Peyer's patch (tissue), 4 donors: ENCODE measurements at places on chromosomes 12 and 14. TPM values are rescaled to one million over a fixed set of nuclear protein-coding genes. Genes with fewer than 3 reads are reported as not detected.

GRCh38 chr12:7118881-7119280, 9.8 kb downstream of the RBP5 start:
- DNase-seq, result peak; percentile 29

DNA sequence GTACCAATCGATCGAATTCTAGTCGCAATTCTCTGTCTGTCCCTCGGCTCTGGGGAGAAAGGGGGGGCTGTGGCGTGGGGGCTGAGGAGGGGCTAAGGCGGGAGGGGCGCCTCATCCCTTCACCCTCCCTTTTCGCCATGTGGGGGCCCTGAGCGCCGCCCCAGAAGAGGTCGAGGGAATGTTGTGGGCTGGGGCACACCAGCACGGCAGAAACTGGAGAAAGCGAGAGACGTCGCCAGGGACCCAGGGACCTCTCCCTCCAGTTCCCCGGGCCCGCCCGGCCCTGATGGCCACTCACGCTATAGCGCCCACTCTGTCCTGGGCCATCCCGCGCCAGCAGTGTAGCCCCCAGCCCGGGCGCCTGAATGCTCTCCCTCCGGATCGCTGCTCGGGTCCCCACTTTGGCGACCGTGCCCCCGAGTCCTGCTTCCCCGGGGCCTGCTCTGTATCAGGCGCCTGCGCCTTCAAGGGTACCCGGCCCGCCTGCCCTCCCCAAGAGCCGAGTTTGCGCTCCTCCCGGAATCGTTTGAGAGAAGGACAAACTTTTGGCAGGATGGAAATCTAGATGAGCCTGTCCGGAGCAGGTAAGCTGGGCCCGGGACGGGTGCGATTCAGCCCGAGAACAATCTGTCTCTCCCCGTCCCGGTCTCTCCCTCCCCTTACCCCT, 62.6 kb downstream of the SMUG1 start:
- no peak for DNase-seq

GRCh38 chr14:53108292-53109104, 44.6 kb downstream of the DDHD1 start:
- no peak for DNase-seq

GRCh38 chr12:31387466-31387865, 61.5 kb upstream of the SINHCAF start:
- no peak for DNase-seq

- no peak for DNase-seq
Measured at GRCh38 chr12:14949631-14950030, 11.3 kb upstream of the ERP27 start.

DNA sequence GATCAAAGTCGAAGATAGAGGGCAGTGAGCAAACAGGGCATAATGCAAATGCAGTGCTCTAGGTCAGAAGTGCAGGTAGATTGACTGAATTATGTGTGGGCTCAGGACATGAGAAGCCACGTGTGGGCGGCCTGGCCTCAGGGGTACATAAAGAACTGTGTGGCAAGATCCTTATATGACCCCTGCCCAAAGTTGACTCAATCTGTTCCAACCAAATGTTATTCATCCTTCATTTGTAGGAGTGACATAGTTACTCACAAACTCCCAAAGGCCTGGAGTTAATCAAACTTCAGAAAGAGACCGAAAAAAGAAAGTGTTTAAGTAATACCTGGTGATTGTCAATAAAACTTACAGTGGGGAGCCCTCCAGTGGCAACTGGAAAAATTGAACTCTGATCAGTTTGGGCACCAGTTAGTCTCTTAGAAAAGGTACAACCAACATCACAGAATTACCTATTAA, 150.4 kb upstream of the FAR2 start:
- no peak for DNase-seq

DNA sequence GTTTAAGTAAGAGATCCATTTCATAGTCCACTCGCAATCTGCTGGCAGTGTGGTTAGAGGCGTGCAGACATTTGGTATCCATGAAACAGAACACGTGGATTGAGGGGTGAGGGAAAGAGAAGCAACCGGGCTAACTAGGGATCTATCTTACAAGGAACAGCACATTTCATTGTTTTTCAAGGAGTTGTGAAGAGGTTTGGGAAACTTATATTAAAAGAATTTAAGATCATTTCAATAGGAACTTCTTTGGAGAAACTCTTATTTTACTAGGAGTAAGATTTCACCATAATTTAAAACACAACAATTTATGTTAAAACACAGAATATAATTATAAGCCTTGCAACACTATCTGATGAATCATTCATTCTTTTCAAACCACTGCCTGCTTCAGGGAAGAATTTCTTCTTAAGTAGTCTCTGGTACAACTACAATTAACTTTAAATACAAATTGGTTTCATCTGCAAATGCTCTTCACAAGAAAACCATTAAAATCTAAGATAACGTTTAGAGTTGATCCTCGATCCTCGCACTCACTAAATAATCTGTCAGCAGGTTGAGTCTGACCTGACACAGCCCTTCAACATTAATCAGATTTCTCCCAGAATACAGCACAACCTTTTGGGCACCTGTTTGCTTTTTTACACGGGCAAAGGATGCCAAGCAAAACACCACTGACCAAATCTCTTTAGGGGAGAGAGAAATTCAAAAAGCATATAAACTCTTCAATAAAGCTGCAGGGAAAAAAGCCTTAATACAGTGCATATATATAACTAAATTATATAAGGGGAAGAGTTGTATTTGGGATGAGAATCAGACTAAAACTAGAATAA, 27.3 kb downstream of the PPTC7 start:
- DNase-seq, result no peak

- DNase-seq, result no peak
Measured at GRCh38 chr12:109630815-109631214, 57.2 kb downstream of the MVK start.

GRCh38 chr12:43969882-43970281, 134.0 kb downstream of the TMEM117 start:
- DNase-seq, result no peak

DNA sequence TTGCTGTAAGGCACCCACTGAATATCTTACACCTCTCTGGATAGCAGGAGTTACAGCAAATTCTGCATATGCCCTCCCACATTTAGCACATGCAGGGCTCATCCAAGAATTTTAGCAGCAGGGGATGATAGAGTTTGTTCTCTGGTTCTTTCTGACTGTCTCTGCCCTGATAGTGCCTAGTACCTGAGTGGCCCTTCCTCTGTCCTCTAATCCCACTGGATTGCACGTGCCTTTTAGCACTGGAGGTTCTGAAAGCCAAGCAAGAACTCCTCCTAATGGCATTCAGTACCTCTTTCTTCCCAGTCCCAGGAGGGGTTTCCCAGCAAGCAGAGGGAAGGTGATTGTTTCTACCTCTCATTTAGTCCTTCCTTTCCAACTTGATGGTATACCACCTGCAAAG, 406.4 kb downstream of the ZFP36L1 start:
- no peak for DNase-seq

- peak; percentile 18 for DNase-seq
Measured at GRCh38 chr12:49905718-49906314, 2.1 kb upstream of the FAIM2 start.

GRCh38 chr12:8648576-8649205, 13.9 kb downstream of the MFAP5 start:
- DNase-seq, result no peak

DNA sequence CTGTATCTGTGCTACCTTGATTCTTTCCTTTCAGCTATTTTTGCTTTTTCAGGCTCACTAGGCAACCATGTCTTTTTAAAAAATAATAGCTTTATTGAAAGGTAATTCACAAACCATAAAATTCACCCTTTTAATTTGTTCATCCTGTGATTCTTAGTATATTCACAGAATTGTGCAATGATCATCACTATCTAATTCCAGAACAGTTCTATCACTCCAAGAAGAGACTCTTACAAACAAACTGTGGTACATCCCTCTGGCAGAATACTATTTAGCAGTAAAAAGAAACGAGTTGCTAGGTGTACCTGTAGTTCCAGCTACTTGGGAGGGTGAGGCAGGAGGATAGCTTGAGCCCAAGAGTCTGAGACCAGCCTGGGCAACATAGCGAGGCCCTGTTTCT, 14.8 kb downstream of the CREBL2 start:
- DNase-seq, result no peak

- DNase-seq, result no peak
Measured at GRCh38 chr12:56321027-56321426, 5.2 kb upstream of the CNPY2 start.

DNA sequence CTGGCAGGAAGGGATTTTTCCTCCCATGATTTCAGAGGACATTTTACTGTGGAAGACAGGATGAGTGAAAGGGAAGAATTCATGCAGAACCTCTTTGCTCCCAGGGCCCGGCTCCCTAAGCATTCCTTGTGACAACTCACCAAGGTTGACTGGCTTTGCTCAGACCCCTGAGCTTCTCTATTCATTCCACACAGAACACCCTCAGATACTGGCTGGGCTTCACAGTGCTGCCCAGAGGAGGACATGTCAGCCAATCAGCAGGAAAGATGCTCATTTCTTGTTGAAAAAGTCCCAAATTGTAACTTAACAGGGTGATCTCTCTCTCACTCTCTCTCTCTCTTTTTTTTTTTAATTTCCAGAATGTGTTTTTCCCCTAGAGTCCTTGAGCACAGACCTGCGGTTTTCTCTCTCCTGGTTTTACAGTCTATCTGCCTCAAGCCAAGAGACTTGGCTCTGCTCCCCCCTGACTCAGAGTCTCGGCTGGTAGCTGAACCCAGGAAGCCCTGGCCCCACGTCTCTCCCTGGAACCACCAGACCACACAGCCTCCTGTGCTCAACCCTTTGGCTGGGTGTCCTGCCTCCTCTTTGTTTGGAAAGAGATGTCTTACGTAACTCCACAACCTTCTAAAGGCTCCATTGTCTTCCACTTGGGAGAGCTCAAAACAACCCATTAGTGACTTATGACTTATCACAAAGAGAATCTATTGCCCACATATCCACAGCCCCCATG, 43.9 kb downstream of the SSPN start:
- DNase-seq, result no peak

DNA sequence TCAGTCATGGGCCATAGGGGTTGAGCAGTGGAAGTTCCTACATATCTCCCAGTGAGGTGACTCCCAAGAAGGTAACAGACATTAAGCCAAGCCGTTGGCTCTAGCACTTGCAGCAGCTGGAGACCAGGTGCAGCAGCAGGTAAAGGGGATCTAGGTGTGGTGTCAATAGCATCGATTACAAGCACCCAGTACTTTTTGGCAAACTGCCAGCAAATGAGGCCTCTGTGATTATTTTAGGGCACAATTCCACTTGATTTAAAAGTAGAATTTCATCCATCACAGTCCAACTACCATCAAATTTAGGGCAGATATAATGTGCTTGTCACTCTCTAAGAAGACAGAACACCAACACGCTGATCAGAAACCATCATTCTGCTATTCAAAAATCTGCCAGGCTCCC, 224.1 kb upstream of the EGLN3 start:
- no peak for DNase-seq

DNA sequence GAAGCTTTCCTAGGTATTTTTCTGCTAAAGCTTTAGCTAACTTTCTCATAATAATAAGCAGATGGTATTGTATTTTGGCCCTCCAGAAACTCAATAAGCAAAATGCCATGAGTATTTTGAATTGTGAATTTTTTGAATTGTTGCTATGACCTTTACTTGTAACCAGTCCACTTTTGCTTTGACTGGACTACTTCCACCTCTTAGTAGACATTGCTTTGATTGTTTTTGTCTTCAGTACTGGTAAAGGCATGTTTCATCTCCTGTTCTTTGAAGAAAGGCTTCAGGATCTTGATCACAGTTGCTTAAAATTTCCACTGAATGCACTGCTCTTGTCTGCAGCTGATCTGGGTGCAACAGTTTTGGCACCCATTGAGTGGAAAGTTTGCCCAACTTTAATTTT, 102.3 kb downstream of the TRMT5 start:
- DNase-seq, result no peak

DNA sequence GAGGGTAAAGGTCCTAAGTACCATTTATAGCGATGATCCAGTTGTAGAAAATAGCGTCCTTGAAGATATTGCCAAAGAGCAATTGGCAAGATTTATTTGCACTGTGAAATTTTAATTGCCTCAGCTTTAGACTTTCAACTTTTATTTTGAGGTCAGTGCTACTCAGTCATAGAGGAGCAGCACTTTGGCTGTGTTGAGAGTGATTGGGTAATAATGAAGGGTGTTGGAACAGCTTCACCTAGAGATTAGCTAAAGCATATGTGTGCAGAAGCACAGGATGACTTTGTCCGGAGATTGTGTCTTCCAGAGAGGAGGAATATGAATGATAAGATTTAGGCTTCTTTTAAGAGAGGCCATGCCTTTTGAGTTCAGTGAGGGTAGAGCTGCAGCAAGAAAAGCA, 164.8 kb downstream of the NPAS3 start:
- no peak for DNase-seq

DNA sequence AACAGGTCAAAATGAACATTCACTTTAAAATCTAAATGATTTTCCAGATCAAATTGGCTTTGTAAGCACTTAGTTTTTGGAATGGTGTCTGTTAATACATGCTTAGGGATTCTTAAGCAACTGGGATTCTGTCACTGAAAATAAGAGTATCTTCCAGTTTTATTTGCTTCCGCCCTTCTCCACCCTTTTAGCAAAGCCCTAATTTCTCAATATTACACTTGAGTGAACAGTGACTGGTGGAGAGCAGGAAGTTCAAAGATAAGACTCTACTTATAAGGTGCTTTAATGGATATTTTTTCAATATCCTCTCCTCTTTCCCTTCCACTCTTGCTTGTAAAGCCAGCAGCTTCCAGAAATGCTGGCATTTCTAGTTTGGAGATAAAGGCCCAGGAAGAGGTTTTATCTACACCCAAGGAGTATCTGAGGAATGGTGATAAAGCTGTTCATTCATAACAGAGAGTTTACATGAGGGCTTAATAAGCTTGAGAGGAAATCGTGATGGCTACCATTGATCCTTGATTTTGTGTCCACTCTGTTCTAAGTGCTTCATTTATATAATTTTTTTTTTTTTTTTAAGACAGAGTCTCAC, 265.9 kb upstream of the PRICKLE1 start:
- no peak for DNase-seq

GRCh38 chr14:23141706-23142444, 22.8 kb upstream of the CEBPE start:
- DNase-seq, result no peak

DNA sequence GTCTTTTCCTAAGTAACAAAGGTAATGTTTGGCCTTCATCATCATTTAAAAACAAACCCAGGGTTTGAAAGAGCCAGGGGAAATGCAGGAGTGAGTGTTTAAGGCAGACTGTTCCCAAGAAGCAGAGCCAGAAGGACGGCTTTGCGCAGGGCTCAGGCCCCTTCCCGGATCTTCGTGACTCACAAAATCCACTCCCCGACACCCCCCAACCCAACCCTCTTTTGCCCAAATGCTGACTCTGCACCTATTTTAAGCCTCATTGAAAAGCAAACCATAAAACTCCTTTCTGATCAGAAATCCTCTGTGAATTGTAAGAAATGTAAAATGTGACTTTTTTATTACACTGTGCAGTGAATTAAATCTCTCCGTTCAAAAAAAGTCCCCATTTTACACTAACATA, 67.5 kb downstream of the SETD3 start:
- DNase-seq, result no peak

The KRT79 gene
- total RNA-seq, result not detected

The KRT1 gene
- 0.94 TPM for total RNA-seq

The SPX gene
- not detected for total RNA-seq

The FIGNL2 gene
- total RNA-seq, result not detected

The MAP1LC3B2 gene
- total RNA-seq, result not detected

The RNFT2 gene
- total RNA-seq, result 2.8 TPM

The METTL17 gene
- total RNA-seq, result 127 TPM

The GON7 gene
- 16.8 TPM for total RNA-seq

The GALNT9 gene
- total RNA-seq, result not detected

The HCAR2 gene
- total RNA-seq, result not detected
